IPS DF 19.7 (cell line): ENCODE measurements at places on chromosomes 16 and 17.
A peak's percentile ranks its signal among the peaks of the same experiment; 100 is the strongest.

- DNase-seq, result no peak
These were observed 13.5 kb downstream of the NUDT16L1 start for GRCh38 chr16:4706871-4707270.

DNA sequence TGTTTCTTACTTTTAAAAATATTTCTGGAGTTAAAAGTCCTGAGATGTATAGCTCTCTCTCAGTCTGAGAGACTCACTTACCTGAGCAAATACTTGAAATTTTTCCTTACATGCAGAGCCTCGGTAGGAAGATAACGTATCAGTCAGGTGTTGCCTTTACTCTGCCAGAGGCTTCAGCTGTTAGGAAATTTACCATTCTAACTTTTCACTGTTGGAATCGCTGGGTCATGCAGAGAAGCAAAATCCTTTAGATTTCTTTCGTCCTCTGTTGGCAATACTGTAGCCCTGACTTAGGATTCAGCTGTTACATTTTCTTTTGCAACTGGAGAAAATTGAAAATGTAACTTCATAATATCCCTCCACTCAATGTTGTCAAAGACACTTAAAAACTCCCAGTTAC lies 20.0 kb upstream of the KCNJ16 start:
- peak; percentile 0 for DNase-seq

DNA sequence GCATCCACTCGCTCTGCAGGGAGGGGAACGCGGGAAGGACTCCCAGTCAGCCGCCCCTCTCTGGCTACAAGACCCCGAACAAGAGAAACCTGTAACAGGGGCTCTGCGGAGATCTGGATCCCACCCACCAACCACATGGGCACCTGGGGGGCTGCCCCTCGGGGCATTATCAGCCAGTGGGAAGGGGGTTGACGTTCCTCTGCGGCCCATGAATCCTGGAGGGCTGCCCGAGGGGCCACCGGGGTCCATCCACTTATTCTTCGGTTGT lies 1.8 kb upstream of the PCGF2 start:
- no peak for DNase-seq

DNA sequence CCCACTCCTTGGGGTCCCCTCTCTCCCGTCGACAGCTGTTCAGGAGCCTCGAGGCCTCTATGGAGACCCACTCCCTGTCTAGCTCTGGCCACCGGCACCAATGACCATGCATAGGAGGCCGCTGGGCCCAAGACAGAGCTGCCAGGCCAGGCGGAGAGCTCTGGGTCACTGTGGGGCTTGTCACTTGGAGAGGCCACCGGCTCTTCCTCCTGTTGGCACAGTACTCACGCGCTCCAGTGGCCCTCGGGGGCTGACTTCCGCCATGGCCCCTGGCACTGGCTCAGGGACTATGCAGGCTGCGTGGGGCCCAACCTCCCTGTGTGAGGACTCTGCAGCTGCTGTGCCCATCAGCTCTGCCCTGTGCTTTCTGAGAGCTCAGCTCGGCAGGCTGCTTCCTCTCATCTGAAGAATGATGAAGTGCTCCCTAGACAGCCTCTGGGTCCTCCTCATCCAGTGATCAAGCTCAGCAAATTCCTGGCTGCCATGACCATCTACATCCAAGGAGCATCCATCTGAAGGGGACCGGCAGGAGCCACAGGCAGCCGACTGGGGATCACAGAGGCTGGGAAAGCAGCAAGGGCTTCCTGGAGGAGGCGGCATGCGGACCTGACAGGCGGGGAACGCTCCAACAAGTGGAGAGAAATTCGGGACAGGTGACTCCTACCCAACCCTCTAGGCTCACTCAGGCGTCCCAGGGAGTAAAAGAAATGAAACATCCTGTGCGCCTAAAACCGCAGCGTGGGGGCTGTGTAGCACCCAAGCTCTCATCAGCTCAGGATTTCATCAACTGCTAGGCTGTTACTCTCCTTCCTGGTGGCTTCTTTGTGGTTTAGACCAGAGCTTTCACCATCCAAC lies 16.8 kb downstream of the GALNS start:
- no peak for DNase-seq

DNA sequence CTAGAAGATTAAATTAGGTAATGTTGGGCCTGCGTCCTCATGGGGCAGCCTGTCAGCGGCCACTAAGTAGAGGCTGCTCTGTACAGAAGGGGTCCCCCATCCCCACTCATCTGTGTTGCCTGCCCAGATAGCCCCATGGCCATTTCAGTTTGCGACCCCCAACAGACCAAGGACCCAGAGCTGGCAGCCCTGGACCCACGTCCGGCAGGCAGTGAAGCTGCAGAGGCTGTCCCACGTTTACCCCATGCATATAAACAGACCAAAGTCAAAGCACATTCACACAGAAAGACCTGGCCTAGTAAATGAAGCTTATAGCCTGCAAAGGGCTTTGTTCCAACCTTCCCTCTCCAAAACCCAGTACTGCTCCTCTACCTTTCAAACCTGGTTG lies 4.6 kb downstream of the PDF start:
- DNase-seq, result no peak

GRCh38 chr16:79171504-79171903 lies 429.0 kb downstream of the MAF start:
- DNase-seq, result no peak

GRCh38 chr16:60064026-60064425 lies 1329.9 kb upstream of the GOT2 start:
- no peak for DNase-seq

GRCh38 chr16:74623839-74624235 lies 16.9 kb upstream of the GLG1 start:
- DNase-seq, result no peak
